ENCODE measurements at places on chromosomes 3 and 15.

GRCh38 chr3:34862456-34862855 lies 776.9 kb upstream of the ARPP21 start:
- DNase-seq: no peak

- no peak for DNase-seq
These were observed 105.3 kb downstream of the CTNNB1 start for GRCh38 chr3:41304593-41304992.

- no peak for DNase-seq
These were observed 87.5 kb upstream of the PLXNA1 start for GRCh38 chr3:126895178-126896066.

DNA sequence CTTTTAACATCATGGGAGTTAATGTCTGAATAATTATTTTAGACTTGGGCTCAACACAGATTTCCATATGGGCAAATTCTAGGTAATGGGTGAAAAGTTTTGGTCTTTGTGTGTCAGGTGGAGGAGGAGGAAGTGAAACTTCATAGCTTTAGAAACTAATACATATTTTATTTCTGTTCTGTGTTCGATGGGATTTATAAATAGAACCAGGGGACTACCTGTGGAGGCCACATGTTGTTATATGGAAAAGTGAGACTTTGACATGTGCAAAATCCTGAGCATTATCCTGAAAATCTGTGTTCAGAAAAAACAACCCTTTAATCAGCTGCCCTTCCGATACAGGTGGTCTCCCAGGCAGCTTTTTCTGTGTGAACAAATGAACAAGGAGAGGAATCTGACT lies 209.5 kb downstream of the SOX2 start:
- DNase-seq: no peak

GRCh38 chr3:101687142-101687931 lies 819 bp upstream of the RPL24 start:
- DNase-seq: no peak

GRCh38 chr15:80747317-80748053 lies 31.7 kb upstream of the CEMIP start:
- no peak for DNase-seq

- no peak for DNase-seq
These were observed 35.1 kb downstream of the FGF7 start for GRCh38 chr15:49458145-49458544.
